ENCODE measurements at places on chromosomes 11 and 22.

GRCh38 chr11:36248436-36248835 is 40.8 kb downstream of the COMMD9 start:
- no peaks in the 10 kb centered on the region for H3K36me3 ChIP-seq
- DNase-seq, result no peak
- H3K4me1 ChIP-seq, result no peaks in the 10 kb centered on the region
- H3K4me3 ChIP-seq, result no peak overlapping the region
- no peak overlapping the region for H3K27ac ChIP-seq
- peaks cover 3% of the 10 kb centered on the region for H3K27me3 ChIP-seq

- no peak overlapping the region for H3K27ac ChIP-seq
- no peaks in the 10 kb centered on the region for H3K4me1 ChIP-seq
- no peaks in the 10 kb centered on the region for H3K27me3 ChIP-seq
- DNase-seq, result no peak
Measured at GRCh38 chr11:15750535-15751308, 605.6 kb downstream of the SOX6 start.

DNA sequence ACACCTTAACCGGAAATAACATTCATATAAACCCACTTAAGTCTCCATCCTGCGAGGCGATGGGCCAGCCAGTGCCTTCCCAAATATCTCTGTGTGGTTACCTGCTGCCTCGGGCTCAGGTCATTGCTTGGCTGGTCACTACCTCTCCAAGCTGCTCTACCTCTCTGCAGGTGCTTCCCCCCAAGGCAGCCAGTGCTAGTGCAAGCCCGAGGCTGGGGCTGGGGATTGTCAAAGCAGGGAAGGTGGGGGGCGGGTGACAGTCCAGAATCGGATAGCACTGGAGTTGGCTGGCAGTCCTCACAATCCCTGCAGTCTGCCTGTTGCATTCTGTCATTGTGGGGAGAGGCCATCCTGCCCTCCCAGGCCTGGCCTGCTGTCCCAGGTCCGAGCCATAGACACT is 11.1 kb downstream of the MCHR1 start:
- no peak overlapping the region for H3K4me3 ChIP-seq
- no peaks in the 10 kb centered on the region for H3K4me1 ChIP-seq
- H3K27me3 ChIP-seq, result no peaks in the 10 kb centered on the region
- H3K27ac ChIP-seq, result no peak overlapping the region
- no peak for DNase-seq
- H3K36me3 ChIP-seq, result no peaks in the 10 kb centered on the region

DNA sequence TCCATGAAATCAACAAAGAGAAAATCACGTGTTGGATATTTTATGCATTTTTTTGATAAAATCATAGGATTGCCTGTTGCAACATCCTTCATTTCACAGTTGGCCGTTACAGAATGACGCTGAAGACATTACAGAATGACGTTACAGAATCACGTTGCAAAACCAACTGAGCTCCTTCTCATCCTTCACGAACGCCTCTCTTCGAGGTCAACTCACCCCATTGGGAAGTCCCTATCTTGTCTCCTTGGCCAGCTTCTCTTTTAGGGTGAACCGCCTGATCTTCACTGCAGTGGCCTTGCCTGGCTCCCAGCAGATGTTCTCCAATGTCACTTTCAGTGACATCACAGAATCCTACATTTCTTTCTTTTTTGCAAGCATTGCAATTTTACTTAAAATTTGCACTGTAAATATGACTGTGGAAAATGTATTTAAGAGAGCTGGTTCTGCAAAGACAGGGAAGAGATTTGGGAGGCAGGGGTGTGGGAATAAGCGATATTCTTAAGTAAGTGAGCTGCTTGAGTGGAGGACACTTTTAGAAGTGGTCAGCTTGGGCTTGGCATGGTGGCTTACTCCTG is 5.1 kb downstream of the KRTAP5-7 start:
- H3K4me1 ChIP-seq, result no peaks in the 10 kb centered on the region
- no peak for DNase-seq
- no peaks in the 10 kb centered on the region for H3K27me3 ChIP-seq
- no peak overlapping the region for H3K27ac ChIP-seq
- H3K36me3 ChIP-seq, result no peaks in the 10 kb centered on the region

DNA sequence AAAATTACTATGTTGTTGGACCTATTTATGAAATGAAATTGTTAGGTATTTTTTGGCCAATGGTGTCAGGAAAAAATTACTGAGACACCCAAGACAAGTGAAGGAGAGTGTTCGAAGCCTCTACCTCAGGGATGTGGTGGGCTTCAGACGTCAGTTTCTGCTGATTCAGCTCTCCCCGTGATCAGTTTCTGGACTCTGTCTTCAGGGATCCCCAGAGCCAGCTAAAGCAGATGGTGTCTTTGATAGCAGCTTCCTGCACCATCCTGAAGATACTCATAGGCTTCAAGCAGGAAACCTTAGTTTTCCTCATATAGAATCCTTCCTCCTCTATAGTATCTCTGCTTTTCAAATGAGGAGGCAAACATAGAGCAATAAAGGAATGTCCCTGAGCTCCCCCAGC is 7.4 kb downstream of the CD248 start:
- no peaks in the 10 kb centered on the region for H3K27me3 ChIP-seq
- H3K36me3 ChIP-seq, result no peaks in the 10 kb centered on the region
- H3K4me3 ChIP-seq, result no peak overlapping the region
- DNase-seq, result no peak
- H3K27ac ChIP-seq, result no peak overlapping the region

GRCh38 chr11:13685461-13686108 is 17.1 kb downstream of the FAR1 start:
- H3K36me3 ChIP-seq, result no peaks in the 10 kb centered on the region
- H3K4me3 ChIP-seq, result no peak overlapping the region
- no peaks in the 10 kb centered on the region for H3K27me3 ChIP-seq
- no peak overlapping the region for H3K27ac ChIP-seq
- no peak for DNase-seq

DNA sequence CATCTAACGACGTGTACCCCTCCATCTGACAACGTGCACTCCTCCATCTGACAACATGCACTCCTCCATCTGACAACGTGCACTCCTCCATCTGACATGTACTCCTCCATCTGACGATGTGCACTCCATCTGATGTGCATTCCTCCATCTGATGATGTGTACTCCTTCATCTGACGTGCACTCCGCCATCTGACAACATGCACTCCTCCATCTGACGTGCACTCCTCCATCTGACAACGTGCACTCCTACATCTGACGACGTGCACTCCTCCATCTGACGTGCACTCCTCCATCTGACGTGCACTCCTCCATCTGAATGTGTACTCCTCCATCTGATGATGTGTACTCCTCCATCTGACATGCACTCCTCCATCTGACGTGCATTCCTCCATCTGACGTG is 8.0 kb upstream of the IL17REL start:
- no peak overlapping the region for H3K27ac ChIP-seq
- H3K36me3 ChIP-seq, result no peaks in the 10 kb centered on the region
- no peaks in the 10 kb centered on the region for H3K27me3 ChIP-seq
- peaks cover 38% of the 10 kb centered on the region for H3K4me1 ChIP-seq
- DNase-seq, result no peak

Data from CD8-positive, alpha-beta memory T cell (primary cell).